ENCODE measurements at places on chromosomes 5 and 9.

GRCh38 chr9:38004809-38005560 is 64.0 kb downstream of the SHB start:
- no peak for DNase-seq

DNA sequence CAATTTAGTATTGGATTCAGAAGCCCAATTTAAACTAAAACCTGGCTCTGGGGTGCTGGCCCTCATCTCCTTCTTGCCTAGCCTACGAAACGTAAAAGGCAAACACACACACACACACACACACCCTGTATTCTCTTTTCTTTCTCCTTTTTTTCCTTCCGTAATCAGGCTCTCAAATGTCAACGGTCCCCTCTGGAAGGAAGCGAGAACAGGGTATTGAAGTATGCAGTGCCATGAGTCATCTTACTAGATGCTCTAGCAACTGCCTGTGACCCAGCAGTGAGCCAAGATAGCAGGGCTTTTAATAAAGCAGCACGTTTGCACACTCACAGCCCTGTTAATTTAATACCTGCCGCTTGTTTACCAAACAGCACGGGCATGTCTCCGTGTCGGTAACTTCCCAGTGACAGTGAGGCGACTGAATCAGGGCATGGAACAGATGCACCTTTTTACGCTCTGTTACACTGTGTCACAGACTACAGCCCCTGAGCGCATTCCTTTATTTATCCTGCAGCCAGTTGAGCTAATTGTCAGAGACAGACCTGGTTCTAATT is 243.8 kb downstream of the BNC2 start:
- DNase-seq, result no peak

- no peak for DNase-seq
Measured at GRCh38 chr9:91247278-91247677, 114.4 kb downstream of the AUH start.

- DNase-seq, result no peak
Measured at GRCh38 chr5:163163858-163164257, 273.5 kb upstream of the CCNG1 start.

- no peak for DNase-seq
Measured at GRCh38 chr5:20469390-20469789, 481.4 kb upstream of the CDH18 start.

DNA sequence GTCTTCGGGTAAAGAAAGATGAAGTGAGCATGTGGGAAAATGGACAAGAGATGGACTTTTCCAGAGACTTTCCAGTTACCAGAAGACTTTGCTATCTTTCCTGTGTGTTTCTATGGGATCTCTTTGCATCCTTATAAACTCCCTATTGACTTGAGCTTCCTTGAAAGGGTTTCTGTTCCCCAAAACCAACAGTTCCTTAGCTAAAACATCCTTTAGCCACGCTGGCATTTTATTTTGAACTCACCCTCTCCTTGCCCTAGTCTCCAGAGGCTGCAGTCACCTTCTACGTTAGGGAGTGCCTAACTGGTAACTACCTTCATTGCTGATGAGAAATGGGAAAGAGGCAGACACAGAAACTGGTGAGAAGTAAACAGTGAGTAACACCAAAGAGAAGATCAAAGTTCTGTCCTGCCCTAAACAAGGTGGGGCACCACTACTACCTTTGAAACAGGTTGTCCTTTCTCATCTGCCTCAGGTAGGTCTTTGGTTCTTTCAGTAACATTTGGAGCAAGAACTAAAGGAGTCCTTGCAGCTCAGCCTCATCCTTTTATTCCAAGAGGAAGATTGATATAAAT is 402.9 kb downstream of the ENC1 start:
- DNase-seq, result no peak

DNA sequence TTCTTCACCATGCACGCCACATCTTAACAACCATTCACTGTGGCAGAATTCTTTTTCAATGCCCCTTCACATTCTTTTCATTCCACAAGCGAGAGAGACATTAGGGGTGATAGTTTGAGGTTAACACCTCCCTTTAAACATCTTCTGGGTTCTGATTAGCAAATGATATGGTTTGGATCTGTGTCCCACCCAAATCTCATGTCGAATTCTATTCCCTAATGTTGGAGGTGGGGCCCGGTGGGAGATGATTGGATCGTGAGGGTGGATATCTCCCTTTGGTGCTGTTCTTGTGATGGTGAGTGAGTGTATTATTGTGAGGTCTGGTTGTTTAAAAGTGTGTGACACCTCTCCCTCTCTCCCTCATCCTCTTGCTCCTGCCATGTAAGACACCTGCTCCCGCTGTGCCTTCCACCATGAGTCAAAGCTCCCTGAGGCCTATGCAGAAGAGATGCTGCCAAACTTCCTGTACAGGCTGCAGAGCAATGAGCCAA is 46.1 kb upstream of the RAI14 start:
- DNase-seq, result no peak

GRCh38 chr9:3296536-3296935 is 229.3 kb downstream of the RFX3 start:
- DNase-seq, result no peak

GRCh38 chr5:65021527-65022226 is 252.9 kb downstream of the CWC27 start:
- no peak for DNase-seq

DNA sequence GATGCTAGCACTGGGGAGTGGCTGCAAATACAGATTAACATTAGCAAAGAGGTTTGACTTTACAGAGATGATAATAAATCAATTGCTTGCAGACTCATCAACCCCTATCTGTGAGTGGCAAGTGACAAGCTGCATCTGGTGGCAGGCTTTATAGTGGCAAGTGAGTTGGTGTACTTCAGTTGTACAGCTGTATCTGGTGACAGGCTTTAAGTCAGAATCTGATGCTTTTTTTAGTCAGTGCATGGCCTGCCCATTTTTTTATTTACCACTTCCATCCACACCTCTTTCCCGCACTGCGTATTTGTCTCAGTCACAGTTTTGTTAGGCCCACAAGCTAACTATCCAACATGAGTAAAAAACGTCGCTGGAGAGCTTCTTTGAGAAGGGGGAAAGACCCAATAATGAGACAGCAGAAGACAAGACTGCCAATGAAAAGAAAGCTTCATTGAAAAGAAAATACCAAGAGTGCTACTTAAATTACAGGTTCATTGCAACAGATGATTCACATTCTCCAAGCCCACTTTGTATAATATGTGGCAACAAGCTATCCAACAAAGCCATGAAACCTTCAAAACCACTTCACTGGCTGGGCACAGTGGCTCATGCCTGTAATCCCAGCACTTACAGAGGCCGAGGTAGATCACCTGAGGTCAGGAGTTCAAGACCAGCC is 23.1 kb downstream of the ANP32B start:
- DNase-seq, result no peak

- DNase-seq, result no peak
Measured at GRCh38 chr5:52945040-52945439, 44.1 kb upstream of the ITGA2 start.

- DNase-seq, result no peak
Measured at GRCh38 chr9:137198051-137198901, 2.3 kb downstream of the TPRN start.

- no peak for DNase-seq
Measured at GRCh38 chr5:81052325-81052724, 92.2 kb downstream of the RASGRF2 start.

- no peak for DNase-seq
Measured at GRCh38 chr5:60287174-60287771, 393.7 kb upstream of the PDE4D start.

DNA sequence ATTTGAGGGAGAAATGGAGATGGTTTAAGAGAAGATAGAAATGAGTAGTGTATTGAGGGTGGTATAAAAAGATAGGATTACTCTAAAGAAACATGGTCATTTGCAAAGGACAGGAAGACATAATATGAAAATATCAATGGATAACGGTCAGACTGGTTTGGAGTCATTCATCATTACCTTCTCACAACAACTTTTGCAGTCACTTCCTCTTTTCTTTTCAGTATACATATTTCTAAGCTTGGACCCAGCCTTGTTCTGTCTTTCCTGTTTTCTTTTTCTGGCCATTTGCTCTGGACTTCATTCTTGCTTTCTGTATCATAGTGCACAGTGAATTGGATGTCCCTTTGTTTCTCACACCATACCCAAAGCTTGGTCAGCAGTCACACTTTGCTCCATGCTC is 966.5 kb upstream of the TYRP1 start:
- DNase-seq, result no peak

GRCh38 chr9:6126377-6126776 is 89.2 kb upstream of the IL33 start:
- DNase-seq, result no peak

- DNase-seq, result no peak
Measured at GRCh38 chr9:78365748-78366697, 69.1 kb downstream of the PSAT1 start.

DNA sequence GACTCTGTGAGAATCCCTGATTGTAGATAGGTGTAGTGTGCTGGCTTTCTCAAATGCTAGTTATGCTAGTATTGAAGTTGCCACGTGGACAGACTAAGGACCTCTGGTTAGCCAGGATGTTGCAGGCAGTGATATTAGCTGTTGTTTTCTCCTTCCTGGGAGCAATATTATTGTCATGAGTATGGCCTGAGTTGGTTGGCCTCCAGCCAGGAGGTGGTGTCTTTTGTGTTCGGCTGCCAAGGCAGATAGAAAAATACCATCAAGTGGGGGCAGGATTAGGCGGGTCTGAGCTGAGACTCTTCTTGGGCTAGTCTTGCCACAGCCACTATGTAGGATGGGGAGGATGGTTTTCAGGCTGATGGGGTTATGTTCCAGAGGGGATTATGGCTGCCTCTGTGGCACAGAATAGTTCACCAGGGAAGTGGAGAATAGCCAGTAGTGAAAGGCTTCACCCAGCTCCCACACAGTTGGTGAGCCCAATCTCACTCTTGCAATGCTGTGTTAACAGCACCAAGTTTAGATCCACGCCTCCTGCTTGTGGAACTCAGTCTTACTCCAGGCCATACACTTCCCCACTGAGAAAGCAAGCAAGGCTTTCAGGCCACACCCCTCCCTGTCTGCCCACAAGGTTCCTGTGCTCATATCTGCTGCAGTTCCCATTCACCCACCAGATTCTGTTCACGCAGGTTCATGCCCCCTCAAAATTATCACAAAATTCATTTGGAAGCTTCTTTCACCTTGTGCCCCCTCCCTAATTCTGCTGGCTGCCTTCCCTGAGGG is 31.2 kb downstream of the GHR start:
- DNase-seq, result no peak

DNA sequence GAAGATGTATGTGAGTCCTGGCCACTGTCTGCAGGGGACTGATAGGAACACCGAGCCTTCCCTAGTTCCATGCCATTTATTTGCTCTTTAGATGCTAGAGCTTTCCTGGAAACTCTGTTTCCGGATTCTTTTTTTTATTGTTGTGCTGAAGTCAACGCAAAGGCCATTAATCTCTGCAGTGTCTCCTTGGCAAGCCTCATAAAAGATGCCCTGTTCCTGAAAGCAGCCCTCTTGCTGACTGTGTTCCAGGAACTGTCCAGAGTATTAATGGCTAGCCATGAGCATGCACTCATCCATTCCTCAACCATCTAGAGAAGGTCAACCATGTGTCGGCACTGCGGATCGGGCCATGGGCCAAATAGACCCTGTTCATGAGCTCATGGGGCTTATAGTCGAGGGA is 42.9 kb upstream of the SMAD5 start:
- no peak for DNase-seq

- no peak for DNase-seq
Measured at GRCh38 chr5:136309932-136310598, 55.3 kb downstream of the TRPC7 start.

DNA sequence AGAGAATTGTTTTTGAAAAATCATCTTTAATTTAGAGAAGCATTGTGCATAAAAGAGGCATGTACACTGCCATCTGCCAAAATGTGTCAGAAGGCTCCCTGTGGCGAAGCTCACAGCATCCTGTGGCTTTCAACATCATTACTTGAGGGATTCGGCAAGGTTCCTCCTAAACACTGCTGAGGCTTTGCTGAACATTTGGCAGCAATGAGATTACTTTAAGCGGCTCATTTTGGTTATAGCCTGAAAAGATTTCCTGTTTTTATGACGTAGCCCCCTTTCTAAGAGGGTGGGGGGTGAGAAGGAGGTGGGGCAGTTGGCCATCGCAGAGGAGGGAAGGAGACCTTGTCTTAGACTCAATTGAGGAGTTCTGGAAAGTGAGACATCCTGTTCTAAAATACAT is 469.4 kb downstream of the RASEF start:
- no peak for DNase-seq

DNA sequence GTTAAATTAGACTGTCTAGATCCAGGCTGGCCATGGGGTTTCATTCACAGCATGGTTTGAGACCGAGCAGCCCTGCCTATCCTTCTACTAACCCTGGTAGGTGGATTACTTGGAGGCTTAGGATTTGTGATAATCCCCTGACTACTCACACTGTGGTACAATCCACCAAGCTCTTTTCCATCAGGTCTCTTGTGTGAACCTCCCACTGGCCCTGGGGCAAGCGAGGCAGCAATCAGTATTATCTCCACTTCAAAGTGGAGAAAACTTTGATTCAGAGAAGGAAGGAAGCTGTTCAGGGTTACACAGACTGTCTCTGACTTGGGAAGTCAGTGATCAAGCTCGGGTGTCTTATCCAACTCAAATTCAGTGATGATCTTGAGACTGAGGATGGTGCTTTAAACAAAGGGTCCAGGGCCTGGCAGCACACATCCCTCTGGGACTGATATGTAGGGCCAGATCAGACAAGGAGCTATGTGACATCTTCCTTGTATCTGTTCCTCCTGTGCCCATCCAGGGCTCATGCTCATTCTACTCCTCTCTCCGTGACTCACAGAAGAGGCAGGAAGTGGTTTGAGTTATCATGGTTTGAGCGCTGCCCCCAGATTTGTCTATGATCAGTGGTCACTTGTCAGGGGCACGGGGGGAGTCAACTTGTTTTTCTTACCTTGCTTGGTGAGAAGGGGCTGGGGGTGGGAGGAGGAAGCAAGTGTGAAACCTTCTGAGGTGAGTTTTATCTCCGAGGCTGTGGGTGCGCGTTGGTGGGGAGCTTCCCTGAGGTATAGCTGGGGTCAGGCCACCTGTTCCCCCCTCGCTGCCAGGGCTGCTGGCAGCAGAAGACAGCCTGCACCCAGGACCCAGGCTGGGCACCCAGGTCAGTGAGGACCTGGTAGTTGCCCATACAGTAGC is 48.6 kb downstream of the RGS3 start:
- peak; percentile 82 for DNase-seq

- no peak for DNase-seq
Measured at GRCh38 chr5:139645430-139645871, 2.7 kb upstream of the CXXC5 start.

Measured in natural killer cell treated with Interleukin-12 subunit alpha and Interleukin-12 subunit beta and Interleukin-15 and Interleukin-18, amount 100 ng/mL, for 72 hours (primary cell).